ENCODE measurements at places on chromosomes 3 and 15.

- DNase-seq, result no peak
Observed at GRCh38 chr15:47917881-47918280, 200.6 kb downstream of the SEMA6D start.

GRCh38 chr3:159488602-159489001 is 500.0 kb upstream of the IL12A start:
- no peak for DNase-seq

DNA sequence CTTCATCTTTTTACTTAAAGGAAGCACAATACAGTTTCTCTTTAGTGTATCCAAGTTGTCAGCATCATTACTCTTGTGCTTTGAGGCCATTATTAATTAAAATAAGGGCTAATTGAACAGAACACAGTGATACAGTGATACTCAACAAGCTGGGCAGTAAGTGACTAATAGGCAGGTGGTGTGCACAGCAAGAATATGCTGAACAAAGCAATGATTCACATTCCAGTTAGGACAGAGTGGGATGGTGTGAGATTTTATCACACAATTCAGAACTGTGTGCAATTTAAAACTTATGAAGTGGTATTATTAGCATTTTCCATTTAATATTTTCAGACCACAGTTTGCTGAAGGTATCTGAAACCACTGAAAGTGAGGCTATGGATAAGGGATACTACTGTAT is 116.9 kb downstream of the PLOD2 start:
- no peak for DNase-seq

DNA sequence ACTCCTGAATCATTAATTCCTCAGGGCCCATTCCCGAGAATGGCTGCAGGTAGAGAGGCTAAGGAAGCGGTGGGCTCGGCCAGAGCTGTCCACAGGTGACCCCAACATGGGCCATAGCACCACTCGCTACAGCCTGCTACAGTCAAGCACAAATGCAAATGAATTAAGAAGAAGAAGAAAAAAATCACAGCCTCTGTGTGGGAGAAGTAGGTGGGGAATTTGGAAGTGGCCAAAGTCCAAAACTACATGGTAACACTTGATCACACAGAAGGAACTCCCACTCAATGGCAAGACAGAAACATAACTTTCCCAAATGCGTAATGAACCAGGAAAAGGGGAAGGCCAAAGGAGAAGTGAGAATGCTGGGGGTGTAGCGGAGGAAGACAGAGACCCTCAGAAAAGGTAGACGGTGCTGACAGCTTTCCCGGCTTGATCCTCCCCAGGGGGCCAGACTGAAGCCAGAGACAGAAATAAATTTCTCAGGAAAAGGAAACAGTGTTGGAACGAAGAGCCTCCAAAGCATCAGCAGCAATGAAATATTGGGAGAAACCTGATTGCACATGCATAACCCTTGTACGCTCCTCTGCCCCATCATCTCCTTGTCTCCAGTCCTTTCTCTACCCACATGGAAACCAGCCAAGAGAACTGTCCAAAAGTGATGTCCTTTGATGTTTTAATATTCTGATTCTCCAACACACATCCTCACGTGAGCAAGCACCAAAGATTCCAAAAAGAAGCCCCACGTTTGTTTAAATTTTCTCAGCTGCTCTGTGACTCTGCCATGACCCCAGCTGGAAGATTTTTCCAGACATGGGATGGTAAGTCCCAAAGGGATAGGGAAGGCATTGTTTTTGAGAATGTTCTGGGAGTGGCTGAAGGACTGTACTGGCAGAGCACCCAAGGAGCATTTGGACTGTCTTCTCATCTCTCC is 107.6 kb downstream of the OXNAD1 start:
- DNase-seq, result no peak

DNA sequence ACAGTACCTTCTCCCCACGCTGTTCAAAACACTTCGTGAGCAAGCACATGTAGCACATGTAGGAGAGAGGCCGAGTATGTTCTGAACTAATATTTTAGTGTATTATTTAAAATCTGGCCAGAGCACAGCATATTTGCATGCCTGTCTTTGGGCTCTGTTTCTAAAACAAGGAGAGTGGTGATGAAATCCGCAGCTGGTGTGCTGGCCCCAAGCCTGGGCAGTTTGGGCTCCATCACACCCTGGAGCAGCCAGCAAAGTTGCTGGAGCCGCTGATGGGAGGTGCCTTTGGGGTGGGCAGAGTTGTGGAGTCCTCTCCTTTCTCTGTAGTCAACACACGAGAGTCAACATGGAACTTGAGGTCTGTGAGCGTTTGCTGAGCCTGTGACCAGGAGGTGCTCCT is 116.6 kb downstream of the SLCO3A1 start:
- peak; percentile 29 for DNase-seq

DNA sequence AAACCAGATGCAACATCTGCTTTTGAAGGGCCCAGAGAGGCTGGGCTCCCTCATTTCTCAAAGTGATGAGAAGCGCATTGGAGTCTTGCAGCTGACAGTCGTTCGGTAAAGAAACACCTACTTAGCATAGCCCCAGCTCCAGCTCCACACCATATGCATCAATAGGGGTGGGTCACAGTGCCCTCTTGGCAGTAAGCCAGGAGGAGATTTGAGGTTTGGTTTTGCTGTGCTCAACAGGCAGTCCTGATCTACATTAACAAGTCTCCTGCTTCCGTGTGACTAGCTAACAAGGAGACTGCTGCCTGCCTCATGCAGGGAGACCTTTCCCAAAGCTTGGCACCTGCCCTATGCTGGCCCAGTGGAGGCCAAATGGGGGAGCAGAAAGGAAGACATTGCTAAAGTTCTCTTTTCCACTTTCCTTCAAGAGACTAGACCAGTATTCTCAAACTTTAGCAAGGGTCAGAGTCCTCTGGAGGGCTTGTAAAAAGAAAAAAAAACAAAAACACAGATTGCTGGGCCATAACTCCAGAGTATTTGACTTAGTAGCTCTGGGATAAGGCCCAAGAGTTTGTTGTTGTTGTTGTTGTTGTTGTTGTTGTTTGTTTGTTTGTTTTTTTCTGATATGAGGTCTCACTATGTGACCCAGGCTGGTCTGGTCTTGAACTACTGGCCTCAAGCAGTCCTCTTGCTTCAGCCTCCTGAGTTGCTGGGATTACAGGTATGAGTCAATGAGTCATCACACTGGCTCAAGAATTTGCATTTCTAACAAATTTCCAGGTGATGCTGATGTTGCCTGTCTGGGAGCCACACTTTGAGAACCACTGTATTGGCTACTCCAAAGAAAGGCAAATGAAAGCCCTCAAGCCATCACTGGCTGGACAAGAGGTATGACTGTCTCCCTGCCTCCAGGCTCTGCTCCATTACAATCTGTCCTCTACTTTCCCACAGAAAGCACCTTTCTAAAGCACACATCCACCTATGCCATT is 294.9 kb downstream of the RORA start:
- DNase-seq, result no peak

DNA sequence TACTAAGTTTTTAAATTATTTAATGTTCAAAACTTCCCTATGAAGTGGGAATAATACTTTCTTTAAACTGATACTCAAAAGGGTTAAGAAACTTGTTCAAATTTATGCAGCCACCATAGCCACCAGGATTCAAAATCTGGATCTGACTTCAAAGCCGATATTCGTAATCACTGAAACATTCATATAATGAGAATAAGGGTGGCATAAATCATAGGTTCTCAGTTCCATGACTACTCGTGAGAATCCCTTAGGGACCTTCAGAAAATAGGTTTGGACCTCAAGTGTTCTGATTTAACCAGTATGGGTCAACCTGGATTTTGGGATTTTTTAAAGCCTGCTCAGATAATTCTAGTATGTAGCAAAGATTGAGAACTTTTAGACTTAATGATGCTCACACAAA is 160.6 kb downstream of the RBMS3 start:
- DNase-seq, result no peak
